ENCODE measurements at places on chromosomes 13 and 19. TPM values are rescaled to one million over a fixed set of nuclear protein-coding genes. Genes with fewer than 3 reads are reported as not detected.

Gene ZNF440
- 18.0 TPM for total RNA-seq

DNA sequence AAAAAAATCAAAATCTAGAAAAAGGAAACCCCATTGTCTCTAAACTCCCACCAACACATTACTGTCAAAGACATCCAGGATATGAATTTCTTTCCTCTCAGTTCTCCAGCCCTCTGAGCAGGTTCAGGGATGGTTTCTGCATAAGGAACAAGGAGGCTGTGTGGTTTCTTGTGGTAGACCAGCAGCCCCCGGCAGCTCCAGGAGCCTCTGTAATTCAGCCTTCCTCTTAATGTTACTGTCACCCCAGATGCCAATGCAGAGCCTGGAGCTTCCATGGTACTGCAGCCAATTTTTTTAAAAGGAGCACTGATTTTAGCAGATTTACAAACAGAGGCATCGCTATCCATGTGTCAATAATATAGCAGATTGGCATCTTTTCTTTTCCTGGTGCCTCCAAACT, 100.6 kb upstream of the FAM216B start:
- H3K4me3 ChIP-seq: no peak overlapping the region
- no peaks in the 10 kb centered on the region for H3K27me3 ChIP-seq
- DNase-seq: no peak
- no peaks in the 10 kb centered on the region for H3K4me1 ChIP-seq
- H3K36me3 ChIP-seq: no peaks in the 10 kb centered on the region

GRCh38 chr13:34767778-34768177, 174.3 kb upstream of the NBEA start:
- H3K27ac ChIP-seq: no peak overlapping the region
- no peaks in the 10 kb centered on the region for H3K36me3 ChIP-seq
- H3K4me3 ChIP-seq: no peak overlapping the region
- DNase-seq: no peak
- H3K4me1 ChIP-seq: no peaks in the 10 kb centered on the region

- H3K4me3 ChIP-seq: no peak overlapping the region
- H3K27ac ChIP-seq: peak overlapping the region; percentile 72
These were observed 46.2 kb downstream of the KLF2 start for GRCh38 chr19:16370641-16371391.

DNA sequence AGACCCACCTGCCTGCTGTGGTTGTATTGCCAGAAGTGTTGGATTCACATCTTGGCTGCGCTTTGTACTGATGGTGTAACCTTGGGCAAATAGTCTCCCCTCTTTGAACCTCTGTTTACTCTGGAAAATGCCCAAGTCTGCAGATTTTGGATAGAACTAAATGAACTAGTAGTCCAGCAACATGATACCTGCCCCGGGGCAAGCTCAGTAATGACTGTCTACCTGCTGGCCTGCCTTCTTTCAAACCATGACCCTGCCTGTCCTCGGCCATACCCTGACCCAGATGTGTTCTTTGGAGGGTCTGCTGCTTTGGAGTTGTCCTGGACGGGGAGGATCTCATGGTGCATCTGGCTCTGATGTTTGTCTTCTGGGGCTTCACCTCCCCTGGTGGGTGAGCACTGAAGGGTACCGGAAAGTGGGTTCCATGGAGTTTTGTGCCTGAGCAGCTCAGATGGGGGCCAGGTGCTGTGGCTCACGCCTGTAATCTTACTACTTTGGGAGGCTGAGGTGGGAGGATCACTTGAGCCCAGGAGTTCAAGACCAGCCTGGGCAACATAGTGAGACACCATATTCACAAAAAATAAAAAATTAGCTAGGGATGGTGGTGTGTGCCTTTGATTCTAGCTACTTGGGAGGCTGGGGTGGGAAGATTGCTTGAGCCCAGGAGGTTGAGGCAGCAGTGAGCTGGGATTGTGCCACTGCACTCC, 59.5 kb downstream of the TNFRSF19 start:
- H3K4me1 ChIP-seq: peaks cover 23% of the 10 kb centered on the region
- no peaks in the 10 kb centered on the region for H3K27me3 ChIP-seq
- H3K36me3 ChIP-seq: no peaks in the 10 kb centered on the region
- H3K27ac ChIP-seq: no peak overlapping the region
- no peak overlapping the region for H3K4me3 ChIP-seq

- H3K36me3 ChIP-seq: no peaks in the 10 kb centered on the region
- no peaks in the 10 kb centered on the region for H3K4me1 ChIP-seq
- no peak overlapping the region for H3K27ac ChIP-seq
These were observed 15.3 kb downstream of the PIN1 start for GRCh38 chr19:9850235-9850959.

DNA sequence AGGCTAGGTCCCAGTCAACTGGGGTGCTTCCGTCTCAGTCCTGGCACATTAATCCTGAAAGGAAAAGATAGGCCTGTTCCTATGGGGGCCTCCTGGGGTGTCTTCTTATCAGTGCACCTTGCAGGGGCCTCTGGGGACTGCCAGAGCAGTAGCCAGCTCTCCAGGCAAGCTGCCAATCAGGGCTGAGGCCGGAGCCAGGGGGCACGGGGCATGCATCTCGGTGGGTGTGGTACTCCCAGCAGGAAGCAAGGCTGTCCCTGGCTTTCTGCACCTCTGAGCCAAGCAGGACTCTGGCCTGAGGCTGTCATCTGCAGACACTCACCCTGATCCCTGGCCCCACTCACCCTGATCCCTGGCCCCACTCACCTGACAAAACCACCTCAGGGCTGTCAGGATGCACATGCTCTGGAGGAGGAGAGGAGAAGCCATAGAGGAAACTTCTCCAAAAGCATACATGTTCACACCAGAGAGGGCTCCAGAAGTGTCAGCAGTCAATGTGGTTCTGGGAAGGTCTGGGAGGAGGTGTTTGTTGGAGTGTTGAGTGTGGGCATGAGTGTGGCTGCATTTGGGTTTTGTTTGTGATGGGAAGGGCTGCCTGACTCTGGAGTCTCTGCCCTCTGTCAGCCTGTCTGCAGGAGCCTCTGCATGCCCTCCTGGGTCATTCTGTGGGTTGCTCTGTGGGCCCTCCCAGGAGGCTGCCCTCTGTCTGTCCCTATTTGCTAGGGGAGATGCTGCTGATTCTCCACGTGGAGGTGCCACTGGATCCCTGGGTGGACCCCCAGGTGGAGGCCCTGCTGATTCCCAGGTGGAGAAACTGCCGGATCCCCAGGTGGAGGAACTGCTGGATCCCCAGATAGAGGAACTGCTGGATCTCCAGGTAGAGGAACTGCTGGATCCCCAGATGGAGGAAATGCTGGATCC, 22.7 kb upstream of the KCTD15 start:
- H3K27me3 ChIP-seq: peaks cover under 1% of the 10 kb centered on the region
- no peak overlapping the region for H3K4me3 ChIP-seq
- H3K36me3 ChIP-seq: no peaks in the 10 kb centered on the region
- no peak for DNase-seq
- H3K27ac ChIP-seq: no peak overlapping the region

DNA sequence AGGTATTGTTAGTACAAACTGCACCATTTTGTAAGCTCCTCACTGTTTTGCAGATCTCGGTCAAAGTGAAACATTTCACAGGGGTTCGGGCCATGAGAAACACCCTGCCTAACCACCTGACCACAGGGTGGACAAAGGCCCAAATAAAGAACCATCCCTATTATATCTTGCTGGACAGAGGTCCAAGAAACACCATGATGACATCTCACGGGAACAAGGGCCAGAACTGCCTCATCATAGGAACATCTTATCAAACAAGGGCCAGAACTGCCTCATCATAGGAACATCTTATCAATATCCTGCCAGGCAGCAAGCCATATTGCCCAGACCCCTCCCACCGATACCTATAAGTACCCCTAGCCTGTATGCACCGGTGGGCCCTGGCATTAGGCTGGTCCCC, 99.7 kb downstream of the PCDH9 start:
- DNase-seq: no peak
- no peaks in the 10 kb centered on the region for H3K27me3 ChIP-seq
- H3K4me1 ChIP-seq: no peaks in the 10 kb centered on the region
- H3K36me3 ChIP-seq: no peaks in the 10 kb centered on the region

- H3K36me3 ChIP-seq: no peaks in the 10 kb centered on the region
- no peak overlapping the region for H3K27ac ChIP-seq
- DNase-seq: no peak
- H3K4me3 ChIP-seq: no peak overlapping the region
These were observed 4.1 kb downstream of the CCDC70 start for GRCh38 chr13:51865838-51866237.

DNA sequence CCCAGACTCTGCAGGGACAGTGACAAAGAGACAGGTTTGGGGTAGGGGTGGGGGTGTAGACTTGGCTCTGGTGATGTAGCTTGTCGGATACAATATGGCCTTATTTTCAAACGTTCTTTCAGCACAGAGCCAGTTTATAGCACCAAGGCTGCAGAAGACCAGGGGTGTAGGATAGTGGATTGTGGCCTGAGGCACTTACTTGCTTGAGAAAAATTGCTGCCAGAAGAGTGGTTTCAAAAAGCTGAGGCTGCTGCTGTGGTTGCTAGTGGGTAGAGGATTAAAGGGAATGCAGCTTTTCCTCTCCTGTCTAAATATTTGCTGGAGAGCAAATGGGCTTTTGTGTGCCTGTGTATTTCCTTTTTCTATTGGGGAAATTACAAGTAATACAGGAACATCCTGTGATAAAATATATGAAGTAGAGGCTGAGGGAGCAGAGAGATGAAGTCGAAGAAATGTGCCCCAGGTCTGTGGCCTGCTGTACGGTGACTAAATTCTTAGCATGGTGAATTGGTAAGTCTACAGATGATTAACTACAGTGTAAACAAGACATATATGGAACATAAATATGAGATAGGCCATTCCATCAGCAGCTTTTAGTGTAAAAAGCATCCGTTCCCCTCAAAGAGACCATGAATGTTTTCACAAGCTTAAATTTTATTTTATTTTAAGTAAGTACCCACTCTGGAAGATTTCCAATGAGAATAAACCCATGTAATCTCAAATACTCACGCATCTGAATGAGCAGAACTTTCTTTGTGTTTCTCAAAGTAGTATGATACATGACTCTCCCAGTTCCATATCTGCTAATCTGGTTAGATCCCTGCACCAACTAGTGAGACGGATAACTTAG, 112.9 kb downstream of the LRCH1 start:
- no peaks in the 10 kb centered on the region for H3K4me1 ChIP-seq
- no peak overlapping the region for H3K4me3 ChIP-seq
- no peaks in the 10 kb centered on the region for H3K36me3 ChIP-seq

All from left lung (tissue), 14 donors.